Stimulated activated CD8-positive, alpha-beta memory T cell treated with anti-CD3 and anti-CD28 coated beads, Interleukin-4, amount 100 ng/mL, for 24 hours (primary cell): ENCODE measurements at places on chromosomes 1 and 21.

DNA sequence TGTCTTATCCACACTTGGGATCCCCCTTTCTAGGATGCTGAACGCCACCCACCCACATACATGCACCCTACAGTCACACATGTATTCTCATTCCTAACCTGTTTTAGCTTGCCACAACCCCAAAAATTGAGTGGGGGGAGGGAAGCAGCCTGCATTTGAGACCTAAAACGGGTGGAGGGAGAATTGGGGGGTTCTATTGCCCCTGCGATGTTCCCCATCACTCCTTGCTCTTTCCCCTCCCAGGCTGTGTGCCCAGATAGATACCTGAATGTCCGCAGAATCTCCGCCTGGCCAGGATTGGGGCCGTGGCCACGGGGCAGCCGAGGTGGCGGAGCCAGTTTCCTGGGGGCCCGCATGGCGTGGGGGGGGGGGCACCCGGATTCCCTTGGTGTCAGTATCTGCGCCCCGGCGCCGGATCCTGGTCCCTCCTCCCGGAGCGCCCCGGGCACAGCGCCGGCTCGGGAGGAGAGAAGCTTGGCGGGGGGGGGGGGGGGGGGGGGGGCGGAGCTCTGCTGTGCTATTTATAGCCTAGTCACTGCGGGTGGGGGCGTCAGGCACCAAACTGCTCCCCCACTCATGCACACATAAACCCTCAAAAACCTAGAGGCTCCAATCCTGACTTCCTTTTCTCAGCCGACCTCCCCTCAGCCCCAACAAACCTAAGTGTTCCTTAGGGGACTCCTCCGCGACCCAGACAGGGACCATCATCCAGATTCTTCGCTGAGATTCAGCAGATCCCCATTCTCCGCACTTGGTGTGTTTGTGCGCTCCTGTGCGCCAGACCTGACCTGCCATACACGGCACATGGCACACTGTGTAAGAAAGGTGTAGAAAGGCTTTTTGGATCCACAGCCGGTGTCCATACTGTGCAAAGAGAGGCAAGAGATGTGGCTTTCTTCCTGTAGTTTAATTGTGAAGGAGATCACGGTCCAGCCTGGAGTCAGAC lies 1.9 kb downstream of the ANKRD34A start:
- peak; percentile 28 for DNase-seq

DNA sequence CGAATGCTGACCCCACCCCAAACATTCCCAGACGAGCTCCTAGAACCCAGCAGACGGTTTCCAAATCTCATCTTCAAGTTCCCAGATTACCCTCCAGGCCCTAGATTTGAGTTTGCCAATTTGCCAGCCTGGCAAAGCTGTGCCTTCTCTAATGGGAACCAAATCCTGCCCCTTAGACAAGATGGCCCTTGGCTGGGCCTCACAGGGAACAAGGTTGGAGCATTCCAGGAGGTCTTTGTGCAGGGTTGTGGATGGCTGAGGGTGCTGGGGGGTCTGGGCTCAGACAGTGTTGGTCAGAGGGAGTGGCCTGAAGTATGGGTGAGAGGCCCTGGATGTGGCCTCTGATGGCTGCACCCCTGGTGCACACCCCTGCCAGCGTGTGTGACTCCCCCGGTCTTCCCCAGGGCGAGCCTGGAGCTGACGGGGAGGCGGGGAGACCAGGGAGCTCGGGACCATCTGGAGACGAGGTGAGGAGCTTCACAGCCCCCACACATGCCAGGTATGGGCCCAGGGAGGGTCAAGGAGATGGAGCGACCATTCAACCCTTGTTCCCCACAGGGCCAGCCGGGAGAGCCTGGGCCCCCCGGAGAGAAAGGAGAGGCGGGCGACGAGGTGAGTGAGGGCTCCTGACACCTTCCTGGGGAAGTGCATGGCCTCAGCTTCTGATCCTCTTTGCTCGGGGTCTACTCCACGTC lies 10.2 kb downstream of the COL6A1 start:
- no peak for DNase-seq

- no peak for DNase-seq
Observed at GRCh38 chr1:162229549-162229948, 147.1 kb downstream of the SPATA46 start.

DNA sequence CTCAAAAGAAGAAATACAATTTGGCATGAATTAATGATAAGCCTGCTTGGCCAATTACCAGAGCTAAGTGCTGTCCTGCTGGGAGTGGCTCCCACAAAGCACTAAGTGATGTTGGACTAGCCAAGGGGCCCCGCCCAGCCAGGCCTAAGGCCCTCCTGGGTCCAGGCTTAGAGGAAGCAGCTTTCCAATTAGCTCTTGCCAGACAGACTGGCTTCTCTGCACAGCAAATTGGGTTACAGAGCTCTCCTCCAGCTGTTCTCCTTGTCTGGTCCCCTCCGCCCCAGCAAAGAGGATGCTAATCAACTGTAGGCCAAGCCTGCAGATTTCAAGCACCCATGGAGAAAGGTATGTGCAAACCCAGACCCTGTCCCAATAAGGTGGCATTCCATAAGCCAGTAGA lies 151.9 kb downstream of the DMRTA2 start:
- no peak for DNase-seq

DNA sequence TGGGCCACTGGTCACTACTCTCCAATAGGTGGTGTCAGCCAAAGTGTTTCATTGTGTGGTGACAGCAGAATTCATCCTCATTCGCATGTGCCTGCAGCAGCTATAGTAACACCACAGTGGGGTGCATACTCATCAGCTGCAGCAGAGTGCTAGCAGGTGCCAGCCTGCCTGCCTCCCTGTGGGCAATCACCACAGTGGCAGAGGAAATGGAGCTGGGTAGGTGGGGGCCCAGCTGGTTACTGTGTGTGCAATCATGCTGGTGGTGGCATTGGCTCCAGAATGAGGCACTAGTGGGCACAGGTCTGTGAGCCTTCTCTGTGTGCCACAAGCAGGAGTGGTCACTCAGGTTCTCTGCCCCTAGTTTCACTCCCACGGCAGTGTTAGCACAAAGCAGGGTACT lies 579.2 kb downstream of the PTPRC start:
- no peak for DNase-seq
